ENCODE measurements at places on chromosomes 7 and 10.

DNA sequence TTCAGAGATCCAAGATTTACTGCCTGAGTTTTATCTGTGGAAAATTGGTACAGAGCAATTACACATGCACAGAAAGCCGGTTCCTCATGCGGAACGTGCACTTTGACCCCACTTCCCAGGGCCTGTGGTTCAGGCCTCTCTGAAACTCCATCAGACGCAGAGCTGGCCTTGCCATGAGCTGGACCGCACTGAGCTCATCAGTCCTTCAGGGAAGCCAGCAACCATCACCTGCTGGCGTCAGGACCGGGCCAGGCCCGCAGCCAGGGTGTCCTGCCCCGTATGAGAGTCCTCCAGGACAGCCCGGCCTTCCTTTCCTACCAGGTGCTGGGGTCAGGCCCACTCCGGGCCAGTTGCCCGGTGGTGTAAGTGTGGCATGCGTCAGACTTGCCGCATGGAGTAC, 446.5 kb upstream of the FOXK1 start:
- DNase-seq: no peak

DNA sequence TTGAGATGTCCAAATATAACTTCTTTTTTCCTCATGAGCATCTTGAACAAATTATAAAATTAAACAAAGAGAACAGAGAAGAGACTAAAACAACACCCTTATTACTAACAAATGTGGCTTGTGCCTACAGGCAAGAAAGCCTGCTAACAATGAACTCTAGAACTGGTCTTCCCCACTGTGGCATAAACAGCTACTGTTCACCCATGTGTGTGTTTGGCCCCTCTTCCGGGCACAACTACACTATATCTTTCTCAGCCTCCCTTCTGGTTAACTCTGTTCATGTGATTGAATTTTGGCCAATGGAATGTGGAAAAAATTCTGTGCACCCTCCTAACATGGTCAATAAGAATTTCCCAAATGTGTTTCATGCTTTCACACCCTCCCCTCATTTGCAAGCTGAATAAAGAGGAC, 117.0 kb downstream of the KBTBD2 start:
- DNase-seq: no peak

GRCh38 chr7:15128716-15129115, 226.2 kb upstream of the DGKB start:
- no peak for DNase-seq

- DNase-seq: no peak
Measured at GRCh38 chr10:90888387-90888786, 16.6 kb downstream of the RPP30 start.

DNA sequence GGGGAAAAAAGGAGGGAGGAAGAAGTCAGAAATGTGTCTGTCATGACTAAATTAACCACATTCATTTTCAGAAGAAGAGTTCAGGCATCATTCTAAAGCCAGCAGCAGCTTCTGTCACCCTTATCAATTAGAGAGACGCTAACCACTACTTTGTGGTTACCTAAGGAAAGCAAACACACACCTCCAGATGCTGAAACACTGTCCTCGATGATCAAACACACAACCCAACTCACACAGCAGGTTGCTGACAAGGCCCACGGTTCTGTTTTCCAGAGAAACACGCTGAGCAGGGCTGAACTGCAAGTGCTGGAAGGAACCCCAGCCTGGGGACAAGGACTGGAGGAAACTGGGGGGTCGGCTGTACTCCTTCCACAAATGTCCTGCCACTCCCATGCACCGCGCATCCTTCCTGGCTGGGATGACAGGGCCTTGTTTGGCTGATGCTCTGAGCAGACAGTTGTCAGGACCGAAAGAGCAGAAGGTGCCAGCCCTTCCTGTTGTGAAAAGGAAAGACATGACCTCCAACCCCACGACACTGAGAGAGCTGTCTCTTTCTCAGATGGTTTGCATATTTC, 36.6 kb downstream of the PRKCQ start:
- DNase-seq: peak; percentile 68

GRCh38 chr7:2732959-2733584, 45.1 kb downstream of the AMZ1 start:
- DNase-seq: no peak

DNA sequence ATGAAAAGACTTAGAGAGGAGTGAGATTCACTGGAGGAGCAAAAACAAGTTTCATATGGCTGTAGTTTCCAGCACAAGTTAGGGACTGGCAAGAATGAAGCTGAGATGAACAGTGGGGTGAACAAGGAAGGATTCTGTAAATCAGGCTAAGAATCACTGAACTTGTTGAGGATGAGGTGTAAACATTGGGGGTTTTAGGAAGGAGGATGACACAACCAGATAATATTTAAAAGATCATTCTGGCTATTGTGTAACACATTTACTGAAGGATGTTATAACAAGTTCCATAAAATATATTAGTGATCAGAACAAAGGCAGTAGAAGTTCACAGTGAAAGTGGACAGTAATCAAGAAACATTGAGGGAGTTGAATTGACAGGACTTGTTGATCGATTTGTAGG, 68.9 kb downstream of the CD36 start:
- no peak for DNase-seq

- DNase-seq: no peak
Measured at GRCh38 chr7:101494602-101495329, 132.1 kb downstream of the COL26A1 start.

- DNase-seq: no peak
Measured at GRCh38 chr7:18978108-18978495, 139.3 kb downstream of the TWIST1 start.

- no peak for DNase-seq
Measured at GRCh38 chr10:24382979-24383663, 174.2 kb downstream of the KIAA1217 start.

DNA sequence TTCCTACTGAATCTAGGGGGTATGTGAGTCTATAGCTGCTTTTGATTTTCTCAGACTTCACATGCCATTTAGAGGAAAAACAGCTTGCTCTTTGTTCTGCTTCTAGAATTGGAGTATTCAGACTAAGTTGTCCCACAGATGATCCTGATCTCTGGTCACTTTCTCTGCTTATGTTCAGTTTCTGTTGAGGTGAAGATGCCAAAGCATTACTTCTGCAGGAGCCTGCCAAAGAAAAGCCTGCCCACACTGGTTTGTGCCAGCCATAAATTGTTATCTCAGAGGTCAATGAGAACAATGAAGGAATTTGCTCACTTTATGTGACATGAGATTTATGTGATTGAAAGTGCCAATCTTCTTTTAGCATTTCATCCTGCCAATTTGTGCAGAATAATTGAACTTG, 163.6 kb downstream of the CDK14 start:
- no peak for DNase-seq

GRCh38 chr10:80187465-80188409, 17.6 kb downstream of the ANXA11 start:
- DNase-seq: peak; percentile 90

- DNase-seq: peak; percentile 2
Measured at GRCh38 chr7:12211711-12212485, 804 bp downstream of the TMEM106B start.

DNA sequence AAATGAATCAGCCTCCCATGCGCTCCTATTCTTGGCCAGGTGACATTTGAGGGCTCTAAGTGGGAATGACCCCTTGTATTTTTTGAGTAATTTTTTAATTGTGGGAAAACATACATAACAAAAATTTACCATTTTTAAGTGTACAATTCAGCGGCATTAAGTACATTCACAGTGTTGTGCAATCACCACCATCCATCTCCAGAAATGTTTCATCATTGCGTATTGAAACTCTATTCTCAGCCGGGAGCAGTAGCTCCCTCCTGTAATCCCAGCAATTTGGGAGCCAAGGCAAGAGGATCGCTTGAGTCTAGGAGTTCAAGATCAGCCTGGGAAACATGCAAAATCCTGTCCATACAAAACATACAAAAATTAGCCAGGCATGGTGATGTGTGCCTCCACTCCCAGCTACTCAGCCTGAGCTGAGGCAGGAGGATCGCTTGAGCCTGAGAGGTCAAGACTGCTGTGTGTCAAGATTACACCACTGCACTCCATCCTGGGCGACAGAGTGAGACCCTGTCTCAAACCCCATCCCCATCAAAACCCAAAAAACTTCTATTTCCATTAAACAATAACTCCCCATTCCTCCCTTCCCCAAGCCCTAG, 2.5 kb downstream of the ANTXRL start:
- no peak for DNase-seq

- peak; percentile 56 for DNase-seq
Measured at GRCh38 chr10:69045441-69046300, 42.2 kb upstream of the SRGN start.

- DNase-seq: no peak
Measured at GRCh38 chr10:44888886-44889285, 22.3 kb upstream of the TMEM72 start.

DNA sequence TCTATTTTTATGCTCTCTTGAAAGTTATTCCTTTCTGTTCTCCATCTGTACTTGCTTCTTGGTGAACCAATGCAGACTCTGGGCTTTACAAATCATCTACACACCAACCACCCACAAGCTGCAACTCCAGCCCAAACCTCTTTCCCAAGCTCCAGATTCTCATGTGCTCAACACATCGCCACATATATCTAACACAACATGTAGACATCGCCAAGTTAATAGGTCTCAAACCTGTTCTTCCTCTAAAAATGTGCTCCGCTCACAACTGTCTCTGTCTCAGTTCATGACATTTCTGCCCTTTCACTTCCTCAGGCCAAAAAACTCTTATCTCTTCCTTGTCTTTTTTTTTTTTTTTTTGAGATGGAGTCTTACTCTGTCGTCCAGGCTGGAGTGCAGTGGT, 95.7 kb upstream of the EEPD1 start:
- DNase-seq: no peak

DNA sequence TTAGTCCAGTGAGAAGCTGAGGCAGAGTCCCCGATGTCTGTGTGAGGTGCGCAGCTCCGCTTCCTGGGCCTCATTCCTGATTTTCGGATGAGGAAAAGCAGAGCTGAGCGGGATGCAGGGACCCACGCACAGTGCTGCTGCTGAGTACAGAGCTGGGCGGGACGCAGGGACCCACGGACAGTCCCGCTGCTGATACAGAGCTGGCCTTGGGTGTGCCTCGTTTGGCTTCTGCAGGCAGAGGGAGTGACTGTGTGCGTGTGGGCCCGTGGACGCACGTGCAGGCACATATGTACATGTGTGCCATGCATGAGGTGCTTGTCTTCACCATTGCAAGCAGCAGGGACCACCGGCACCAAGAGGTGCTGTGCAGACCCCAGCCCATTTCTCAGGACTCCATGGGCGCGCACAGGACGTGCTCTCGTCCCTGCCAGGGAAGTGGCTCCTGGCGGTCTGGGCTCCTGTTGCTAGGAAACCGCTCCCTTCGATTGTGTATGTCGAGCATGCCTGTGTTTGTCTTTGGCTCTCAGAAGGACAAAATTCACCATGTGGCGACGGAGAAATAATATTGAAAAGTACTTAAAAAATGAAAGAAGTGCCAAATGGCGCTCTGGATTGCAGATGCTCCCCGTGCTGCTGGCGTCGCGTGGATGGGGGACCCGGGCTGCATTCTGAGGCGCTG, 303.8 kb upstream of the MKI67 start:
- DNase-seq: no peak

DNA sequence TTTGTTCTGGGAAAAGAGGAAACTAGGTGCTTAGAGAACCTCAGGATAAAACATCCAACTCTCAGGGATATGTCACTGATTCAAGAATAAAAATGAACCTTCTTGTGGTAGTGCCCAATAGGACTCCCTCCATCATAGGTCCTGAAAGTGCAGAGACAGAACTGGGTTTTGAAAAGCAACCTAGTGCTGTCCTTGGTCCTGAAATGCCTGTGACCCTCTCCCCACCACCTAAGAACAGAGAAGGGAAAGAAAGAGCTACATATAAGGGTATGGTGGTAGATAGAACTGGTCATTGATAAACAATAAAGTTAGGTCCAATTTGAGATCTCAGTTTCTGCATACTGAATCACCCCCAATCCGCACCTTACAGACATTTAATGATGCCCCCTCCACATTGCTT, 953.3 kb downstream of the XPNPEP1 start:
- DNase-seq: no peak

DNA sequence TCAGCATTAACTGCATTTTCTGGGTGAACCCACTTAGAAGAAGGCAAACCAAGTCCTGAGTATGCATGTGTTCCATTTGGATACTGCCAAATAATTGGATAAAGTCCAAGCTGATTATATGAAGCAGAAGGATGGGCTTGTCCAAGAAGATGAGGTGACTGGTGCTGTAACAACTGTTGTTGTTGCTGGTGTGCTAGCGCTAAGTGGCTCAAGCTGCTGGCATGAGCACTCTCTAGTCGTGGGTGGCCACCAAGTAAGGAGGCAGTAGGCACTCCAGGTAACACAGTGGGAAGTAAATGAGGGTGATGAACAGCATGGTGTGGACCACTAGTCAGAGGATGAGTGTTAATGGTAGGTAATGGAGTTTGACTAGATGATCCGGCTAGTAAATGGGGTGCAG, 80.4 kb downstream of the NRBF2 start:
- DNase-seq: no peak

- DNase-seq: peak; percentile 57
Measured at GRCh38 chr7:43758029-43758821, at the start of gene BLVRA. Gene BLVRA, plus strand, starts transcription at chr7:43758680. Its CDS starts 12,479 bp downstream, at chr7:43771159.

GRCh38 chr7:138245682-138246081, 169.4 kb downstream of the AKR1D1 start:
- no peak for DNase-seq

GRCh38 chr7:67788669-67789068, 792.0 kb downstream of the TYW1 start:
- DNase-seq: no peak

GRCh38 chr7:37730501-37730900, 46.9 kb downstream of the GPR141 start:
- no peak for DNase-seq

- no peak for DNase-seq
Measured at GRCh38 chr10:27646194-27646593, 99.4 kb downstream of the MKX start.

DNA sequence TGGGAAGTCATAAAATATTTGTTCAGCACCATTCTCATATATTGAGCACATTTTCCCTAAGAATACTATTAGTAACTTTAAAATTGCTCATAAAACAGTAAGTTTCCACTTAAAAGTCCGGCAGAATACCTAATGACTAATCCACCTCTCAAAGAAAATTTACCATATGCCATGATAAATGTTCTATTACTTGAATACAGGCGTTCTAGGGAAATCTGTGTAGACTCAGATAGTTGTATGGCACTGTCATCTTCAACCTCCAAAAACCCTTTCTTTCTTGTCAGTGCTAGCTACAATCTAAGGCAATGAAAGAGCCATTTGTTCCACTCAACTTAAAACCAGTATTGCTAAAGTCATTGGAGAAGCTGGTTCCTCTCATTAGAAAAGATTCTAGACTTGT, 7.3 kb downstream of the GPR37 start:
- DNase-seq: no peak

- peak; percentile 68 for DNase-seq
Measured at GRCh38 chr10:70925377-70926225, 37.2 kb upstream of the PCBD1 start.

- DNase-seq: no peak
Measured at GRCh38 chr7:69864822-69865221, 266.5 kb downstream of the AUTS2 start.

DNA sequence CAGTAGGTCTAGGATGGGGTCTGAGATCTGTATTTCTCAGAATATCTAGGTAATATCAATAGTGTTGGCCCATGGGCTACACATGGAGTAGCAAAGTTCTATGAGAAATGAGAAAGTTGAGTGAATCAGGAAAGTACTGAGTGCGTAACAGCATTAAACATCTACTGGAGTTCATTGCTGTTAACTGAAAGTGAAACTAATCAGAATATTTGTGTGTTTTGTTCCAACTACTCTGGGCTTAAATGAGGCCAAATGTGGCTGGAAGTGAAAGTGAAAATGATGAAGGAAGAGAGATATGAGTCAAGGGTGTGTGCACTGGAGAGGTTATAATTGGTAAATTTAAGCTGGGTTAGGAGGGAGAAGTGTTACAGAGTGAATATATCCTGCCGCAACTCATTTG, 46.5 kb downstream of the TMEM106B start:
- DNase-seq: peak; percentile 38

All from activated CD8-positive, alpha-beta T cell treated with anti-CD3 and anti-CD28 coated beads for 36 hours (primary cell).